ENCODE measurements at places on chromosomes 13 and 19. TPM values are rescaled to one million over a fixed set of nuclear protein-coding genes. Genes with fewer than 3 reads are reported as not detected.

DNA sequence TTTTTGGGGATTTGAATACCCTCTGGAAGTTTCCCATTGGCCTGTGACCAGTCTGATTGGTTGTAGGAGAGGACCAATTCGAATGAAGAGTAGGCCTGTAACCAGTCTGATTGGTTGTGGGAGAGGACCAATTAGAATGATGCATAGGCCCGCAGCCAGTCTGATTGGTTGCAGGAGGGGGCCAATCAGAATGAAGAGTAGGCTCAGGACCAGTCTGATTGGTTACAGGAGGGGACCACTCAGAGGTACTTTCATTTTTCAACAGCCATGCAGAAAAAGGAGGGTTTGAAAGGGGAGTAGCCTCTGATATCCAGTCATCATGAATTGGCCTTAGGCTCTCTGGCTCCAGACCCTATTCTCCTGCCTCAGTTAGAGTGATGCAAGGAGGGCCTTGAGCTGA is 30.4 kb upstream of the SLC1A5 start:
- peak; percentile 16 for DNase-seq

GRCh38 chr13:40120781-40121180 is 465.3 kb downstream of the COG6 start:
- DNase-seq = no peak

ZNF256 gene
- total RNA-seq = 4.7 TPM

DNA sequence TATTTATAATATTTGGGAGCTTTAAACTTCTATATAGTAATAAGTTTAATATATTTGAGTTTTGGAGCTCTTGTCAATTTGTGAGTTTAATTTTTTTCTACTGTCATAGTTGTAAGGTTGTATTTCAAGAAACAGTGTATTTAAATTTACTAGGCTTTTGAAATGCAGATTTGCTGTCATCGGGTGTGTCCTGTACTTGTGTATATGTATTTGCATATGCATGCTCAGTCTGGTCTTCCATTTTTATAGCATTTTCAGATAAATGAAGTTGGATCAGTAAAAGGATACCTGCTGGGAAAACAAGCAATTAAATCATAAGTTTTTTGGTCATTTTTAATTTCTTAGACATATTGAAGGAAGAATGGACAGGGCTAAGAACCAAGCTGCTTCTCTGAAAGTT is 33.1 kb downstream of the SLAIN1 start:
- no peak for DNase-seq

- peak; percentile 60 for DNase-seq
These were observed at the start of gene LGALS14 for GRCh38 chr19:39704181-39705044. LGALS14 (plus strand) TSS chr19:39704481; CDS start chr19:39704529, 48 bp downstream.

DNA sequence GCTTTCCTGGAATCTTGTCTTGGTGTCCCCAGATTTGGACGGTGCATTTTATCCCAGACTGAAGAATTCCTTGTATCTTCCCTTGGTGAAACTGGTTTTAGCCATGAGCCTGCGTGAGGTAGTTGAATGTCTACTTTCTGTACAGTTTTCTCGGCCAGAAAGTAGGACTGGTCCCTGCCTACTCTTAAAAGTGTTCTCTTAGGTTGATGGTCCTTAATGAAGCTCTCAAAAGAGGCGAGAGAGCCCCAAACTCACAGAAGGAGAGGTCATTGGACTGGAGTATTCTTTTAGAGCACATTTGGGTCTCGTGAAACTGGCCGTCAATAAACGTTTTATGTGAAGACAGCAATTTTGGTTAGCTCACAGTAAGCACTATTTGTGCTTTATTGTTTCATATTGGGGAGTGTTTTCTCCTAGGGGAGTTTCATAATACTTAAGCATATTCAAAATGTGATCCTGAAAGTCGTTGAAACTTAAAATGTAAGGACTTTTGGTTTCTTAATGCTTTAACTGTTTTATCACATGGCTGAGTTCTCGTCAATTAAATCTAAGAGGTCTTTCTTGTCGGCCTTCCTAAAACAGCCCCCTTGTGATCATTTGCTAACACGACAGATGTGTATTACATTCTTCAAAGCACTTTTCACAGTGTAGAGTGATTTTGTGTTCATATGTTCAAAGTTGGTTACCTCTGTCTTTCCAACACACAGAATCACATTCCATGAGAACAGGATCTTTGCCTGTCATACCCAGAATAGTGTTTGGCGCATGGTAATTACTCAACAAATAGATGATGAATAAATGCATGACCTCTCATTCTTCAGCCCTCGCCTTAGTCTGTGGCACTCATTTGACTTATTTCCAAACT is 889 bp downstream of the GTF2F2 start:
- no peak for DNase-seq

GRCh38 chr13:27258637-27259386 is 7.5 kb downstream of the RPL21 start:
- DNase-seq = no peak

DNA sequence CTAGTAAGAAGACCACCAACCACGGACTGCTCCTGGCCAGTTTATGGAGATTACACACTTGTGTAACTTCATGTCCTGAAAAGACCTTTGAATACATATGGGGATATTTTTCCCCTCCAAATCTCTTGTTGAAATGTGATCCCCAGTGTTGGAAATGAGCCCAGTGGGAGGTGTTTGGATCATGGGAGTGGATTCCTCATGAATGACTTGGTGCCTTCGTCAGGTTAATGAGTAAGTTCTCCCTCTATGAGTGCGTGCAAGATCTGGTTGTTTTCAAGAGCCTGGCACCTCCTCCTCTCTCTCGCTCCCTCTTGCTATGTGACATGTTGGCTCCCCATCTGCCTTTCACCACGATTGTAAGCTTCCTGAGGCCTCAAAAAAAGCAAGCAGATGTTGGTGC is 769.0 kb upstream of the SLITRK1 start:
- no peak for DNase-seq

Measured in activated naive CD4-positive, alpha-beta T cell treated with anti-CD3 and anti-CD28 coated beads for 36 hours (primary cell).